ENCODE measurements at places on chromosomes 2 and 18.

- no peak for DNase-seq
Measured at GRCh38 chr2:20443276-20443920, 3.5 kb upstream of the RHOB start.

DNA sequence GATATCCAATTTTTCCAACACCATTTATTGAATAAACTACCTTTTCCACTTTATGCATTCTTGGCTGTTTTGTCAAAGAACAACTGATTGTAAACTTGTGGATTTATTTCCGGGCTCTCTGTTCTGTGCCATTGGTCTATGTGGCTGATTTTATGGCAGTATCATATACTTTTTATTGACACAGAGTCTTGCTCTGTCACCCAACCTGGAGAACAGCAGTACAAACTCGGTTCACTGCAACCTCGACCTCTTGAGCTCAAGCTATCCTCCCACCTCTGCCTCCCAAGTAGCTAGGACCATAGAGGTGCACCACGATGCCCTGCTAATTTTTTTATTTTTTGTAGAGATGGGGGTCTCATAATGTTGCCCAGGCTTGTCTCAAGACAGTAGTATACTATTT, 6.7 kb upstream of the GALNT5 start:
- no peak for DNase-seq

DNA sequence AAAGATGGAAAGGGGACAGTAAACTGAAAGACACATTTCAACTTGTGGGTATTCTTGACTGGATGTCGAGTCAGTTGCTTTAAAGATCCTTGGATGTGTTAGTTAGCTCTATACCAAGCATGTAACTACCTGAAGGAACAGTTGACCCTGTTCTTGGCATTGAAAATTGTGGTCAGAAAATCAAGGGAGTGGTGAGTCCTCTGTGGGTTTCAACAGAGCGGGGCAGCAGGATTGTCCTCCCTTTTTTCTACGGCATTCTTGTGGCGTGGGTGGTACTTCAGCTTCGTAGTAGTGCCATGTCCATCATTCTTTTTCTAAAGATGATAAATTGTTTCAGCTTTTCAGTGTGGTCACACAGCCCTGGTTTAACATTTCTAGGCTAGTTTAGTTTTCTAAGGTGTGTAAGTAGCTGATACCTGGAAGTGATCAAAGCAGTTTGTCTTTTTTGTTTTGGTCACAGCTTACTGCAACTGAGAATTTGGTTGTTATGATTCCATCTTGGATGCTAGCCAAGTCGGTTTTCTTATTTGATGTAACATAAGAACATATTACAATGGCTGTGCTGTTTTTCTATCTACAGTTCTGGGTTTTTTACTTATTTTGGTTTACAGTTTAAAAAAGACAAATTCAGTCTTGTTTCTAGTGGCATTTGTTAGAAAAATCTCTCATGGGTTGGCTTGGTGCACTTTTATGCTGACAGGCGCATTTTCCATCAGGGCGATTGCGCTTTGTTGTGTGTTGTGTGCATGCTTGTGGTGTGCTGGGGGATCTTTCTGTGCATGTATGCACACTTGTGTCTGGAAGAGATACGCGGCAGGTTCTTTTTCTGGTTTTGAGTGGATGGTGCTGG, 84.7 kb downstream of the ZNF407 start:
- no peak for DNase-seq

GRCh38 chr2:172558372-172558771, 2.5 kb downstream of the PDK1 start:
- DNase-seq, result no peak

DNA sequence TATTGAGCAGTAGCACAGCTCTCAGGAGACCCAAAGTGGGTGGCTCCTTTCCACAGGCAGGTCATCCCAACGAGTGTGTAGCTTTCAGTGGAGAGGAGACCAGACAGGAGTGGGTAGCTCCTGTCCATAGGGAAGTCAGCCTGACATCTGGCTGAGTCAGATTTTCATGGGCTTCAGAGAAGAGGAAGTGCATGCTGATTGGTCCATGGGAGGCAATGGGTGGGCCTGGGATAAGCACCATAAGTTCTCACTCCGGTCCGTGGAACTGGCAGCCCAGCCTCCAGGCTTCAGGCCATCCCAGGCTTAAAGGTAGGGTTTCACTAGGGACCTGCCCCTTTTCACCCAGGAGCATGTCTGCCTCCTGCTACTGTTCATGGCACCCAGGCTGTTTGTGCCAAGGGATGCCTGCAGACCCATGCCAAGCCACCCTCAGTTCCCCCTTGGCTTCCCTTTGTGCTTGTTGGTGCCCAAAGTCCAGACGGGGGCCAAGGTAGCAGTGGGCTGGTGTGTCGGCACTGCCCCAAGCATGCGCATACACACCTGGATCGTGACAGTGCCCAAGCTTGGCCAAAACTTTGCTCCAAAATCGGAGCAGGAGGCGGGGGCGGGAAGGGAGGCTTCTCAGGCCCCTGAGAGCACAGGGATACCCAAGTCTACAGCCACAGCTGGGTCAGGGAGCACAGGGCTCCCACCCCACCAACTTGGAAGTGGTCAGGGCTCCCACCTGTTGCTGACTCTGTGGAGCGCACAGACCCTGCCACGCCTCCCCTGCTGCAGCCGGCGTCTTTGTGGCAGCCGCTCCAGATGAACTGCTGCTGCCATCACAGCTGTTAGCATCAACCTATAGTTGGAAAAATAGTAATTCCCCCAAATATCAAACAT, 26.4 kb downstream of the MARCHF7 start:
- no peak for DNase-seq
